ENCODE measurements at places on chromosomes 1 and 21.

DNA sequence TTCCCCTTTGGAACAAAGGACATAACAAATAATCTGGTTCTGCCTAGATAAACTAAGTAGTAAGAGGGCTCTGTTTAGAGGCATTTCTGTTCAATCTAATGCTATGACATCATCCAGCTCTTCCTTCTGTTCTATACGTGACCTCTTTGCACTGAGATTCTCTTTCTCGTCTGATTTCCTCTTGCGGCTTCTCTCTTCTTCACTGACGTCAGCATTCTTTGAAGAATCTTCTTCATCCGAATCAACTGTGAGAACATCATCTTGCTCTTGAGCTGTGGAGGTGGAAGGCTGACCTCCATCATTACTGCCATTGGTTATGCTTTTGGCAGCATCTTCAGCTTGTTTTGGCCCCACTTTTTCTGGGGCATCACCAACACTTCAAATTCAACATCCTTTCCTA, 130.4 kb downstream of the HS2ST1 start:
- no peak for DNase-seq

DNA sequence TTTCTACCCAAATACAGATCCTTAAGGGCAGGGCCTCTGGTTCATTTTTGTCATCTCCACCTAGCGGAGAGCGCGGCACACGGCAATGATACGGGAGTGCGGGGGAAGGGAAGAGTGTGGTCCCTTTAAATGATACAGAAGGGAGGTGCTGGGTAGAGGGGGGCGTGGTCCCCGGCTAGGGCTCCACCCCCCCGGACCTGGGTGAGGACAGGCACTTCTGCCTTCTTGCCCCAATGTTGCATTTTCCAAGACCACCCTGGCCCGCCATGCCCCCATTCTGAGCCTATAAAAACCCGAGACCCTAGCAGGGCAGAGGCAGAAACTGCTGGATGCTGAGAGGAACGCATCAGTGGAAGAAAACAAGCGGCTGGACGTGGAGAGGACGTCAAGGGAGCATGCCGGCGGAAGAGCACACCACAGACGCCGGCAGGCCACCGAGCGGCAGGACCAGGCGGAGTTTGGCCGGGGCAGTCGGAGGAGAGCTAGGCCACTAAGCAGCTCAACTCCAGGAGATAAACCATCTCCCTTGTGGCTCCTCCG, 30.0 kb downstream of the LRRC3 start:
- peak; percentile 73 for DNase-seq

GRCh38 chr1:63643517-63643916, 50.3 kb downstream of the PGM1 start:
- DNase-seq = no peak

DNA sequence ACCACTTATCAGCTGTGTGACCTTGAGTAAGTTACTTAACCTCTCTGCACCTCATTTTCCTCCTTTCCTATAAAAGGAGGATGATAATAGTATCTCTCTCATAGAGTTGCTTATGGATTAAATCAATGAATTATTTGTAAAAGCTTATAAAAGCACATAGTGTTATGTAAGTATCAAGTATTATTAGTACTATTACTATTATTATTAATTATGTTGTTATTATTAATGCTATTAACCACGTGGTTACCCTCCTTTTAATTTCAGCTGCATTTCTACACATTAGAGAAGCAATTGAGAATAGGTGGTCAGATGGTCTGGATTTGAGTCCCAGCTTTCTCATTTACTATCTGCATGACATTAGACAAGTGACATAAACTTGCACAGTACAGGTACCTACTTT, 58.1 kb upstream of the WNT4 start:
- no peak for DNase-seq

DNA sequence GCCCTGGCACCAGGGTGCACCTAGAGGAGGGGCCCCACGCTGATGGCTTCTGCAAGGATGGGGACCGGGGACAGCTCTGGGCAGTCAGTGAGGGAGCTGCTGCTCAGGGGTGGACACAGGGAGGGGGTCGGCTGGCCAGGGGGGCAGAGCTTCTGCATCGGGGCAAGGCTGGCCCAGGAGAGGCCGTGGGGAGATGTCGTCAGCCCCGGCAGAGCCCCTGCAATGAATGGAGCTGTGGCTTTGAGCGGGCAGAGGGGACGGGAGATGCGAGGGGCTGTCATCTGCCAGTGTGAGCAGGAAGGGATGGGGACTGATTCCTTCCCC, 31.8 kb downstream of the SLX9 start:
- no peak for DNase-seq

DNA sequence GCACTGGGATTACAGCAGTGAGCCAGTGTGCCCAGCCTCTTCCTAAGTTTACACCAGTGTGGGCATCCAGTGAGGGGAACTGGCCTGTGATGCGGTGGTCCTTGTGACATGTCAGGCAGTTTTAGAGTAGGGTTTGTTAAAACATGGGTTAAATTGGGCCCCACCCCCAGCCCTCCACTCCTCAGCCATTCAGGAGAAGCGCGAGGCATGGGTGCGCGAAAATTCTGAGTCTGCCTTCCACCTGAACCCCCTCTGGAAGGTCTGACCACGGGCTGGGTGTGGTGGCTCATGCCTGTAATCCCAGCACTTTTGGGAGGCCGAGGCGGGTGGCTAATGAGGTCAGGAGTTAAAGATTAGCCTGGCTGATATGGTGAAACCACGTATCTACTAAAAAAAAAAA, 51.7 kb downstream of the SKI start:
- no peak for DNase-seq

DNA sequence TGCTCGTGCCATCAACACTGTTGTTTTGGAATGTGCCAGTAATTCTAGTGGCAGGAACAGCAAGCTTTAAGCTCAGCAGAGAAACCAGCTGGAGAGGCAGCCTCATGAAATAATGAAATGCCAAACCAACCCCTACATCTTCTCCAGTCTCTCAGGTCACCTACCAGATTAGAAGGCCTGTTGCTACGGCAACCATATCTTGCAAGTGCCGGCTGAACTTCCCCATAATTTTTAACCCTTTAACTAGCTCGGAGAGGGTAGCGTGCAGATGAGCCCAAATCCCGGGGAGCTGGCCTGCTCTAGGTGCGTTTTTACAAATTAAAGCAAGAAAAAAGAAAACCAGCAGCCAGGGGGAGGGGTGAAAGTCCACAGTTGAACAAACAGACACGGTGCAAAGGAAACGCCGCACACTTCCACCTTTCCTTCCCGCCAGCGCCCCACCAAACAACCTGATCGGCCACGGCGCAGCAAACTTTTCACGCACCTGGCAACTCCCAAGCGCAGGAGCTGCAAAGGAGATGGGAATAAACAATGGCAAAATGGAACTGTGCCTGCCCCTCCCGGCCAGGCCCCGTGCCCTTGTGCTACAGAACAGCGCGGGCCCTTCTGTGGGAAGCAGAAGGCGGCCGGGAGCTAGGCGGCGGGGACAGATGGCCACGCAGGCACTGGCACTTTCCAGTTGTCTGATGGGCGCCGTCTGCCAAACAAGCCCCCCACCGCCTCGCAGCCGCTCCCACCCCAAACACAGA, 50.1 kb downstream of the SSBP3 start:
- no peak for DNase-seq

- DNase-seq = no peak
These were observed 12.7 kb upstream of the EIF4G3 start for GRCh38 chr1:21189421-21189820.

GRCh38 chr1:201898240-201898894, 9.7 kb downstream of the SHISA4 start:
- no peak for DNase-seq

DNA sequence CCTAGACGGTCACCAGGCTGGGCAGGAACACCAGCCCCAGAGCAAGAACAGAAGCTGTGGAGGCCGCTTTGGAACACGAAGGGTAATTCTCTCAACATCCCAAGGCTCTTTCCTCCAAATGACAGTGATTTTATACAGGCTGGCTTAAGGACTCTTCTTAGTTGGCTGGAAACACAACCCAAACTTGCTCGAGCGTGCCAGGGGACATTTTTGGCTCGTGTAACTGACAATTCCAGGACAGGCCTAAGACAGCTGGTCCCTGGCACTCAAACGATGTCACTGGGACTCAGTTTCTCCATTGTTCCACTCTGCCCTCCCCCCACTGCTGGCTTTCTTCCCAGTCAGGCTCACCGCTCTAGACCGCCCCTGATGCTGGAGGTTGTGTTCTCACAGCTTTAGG, 164.7 kb downstream of the NPHP4 start:
- DNase-seq = no peak

GRCh38 chr1:168653567-168653966, 75.4 kb downstream of the DPT start:
- DNase-seq = no peak
